ENCODE measurements at places on chromosomes 2 and 18.

GRCh38 chr2:234172066-234172465 is 121.6 kb downstream of the SPP2 start:
- DNase-seq = no peak

DNA sequence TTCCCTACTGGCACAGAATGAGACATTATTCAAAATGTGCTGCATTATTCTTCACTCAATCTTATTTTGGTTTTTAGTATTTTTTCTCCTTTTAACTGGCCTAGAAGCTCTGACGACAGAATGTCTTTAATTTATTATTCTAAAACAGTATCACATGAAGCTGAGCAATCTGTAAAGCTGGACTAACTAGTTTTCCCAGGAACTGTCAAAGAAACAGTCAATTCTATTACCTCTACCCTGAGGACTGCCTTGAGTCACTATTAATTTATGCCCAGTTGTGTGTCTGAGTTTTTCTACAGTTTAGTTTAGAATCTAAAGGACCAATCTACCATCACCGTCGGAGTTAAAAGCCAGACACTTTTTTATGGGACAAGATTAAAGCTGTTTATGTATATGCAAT is 31.6 kb downstream of the MBD2 start:
- DNase-seq = no peak

GRCh38 chr2:229993236-229993635 is 70.9 kb downstream of the FBXO36 start:
- no peak for DNase-seq

- no peak for DNase-seq
These were observed 933.2 kb downstream of the TRIB2 start for GRCh38 chr2:13649918-13650317.

- no peak for DNase-seq
These were observed 624 bp downstream of the ZNF516 start for GRCh38 chr18:76494231-76495005.

- DNase-seq = no peak
These were observed 121.2 kb downstream of the SMAD7 start for GRCh38 chr18:48829443-48830149.

GRCh38 chr2:29448096-29448688 is 333.0 kb downstream of the CLIP4 start:
- DNase-seq = no peak

- no peak for DNase-seq
These were observed 93.5 kb upstream of the STK39 start for GRCh38 chr2:168340931-168341330.

DNA sequence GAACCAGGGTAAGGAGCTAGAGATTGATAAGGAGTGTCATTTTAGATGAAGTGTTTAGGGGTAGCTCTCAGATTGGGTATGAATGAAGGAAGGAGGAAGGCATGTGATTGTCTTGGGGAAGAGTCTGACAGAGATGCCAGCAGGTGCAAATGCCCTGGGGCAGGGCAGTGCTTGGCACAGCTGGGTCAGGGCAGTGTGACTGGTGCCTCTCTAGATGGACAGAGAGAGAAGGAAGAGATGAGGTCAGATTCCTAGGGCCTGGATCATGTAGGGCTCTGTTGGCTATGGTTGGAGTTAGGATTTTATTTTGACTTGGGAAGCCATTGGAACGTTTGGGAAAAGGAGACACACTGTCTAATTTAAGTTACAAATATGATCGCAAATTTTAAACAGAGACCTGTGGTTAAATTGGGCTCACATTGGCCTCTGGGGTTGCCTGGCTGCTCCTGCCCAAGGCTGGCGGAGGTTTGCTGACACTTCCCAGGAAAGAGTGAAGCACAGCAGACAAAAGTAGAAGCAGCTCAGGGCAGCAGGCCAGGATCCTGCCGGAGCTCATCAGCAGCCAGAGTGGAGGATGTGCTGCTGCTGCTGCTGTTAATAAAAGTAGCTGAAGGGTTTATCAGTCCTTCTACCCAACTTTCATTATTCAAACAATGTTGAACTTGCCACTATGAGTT is 32.7 kb upstream of the FHL2 start:
- DNase-seq = no peak

DNA sequence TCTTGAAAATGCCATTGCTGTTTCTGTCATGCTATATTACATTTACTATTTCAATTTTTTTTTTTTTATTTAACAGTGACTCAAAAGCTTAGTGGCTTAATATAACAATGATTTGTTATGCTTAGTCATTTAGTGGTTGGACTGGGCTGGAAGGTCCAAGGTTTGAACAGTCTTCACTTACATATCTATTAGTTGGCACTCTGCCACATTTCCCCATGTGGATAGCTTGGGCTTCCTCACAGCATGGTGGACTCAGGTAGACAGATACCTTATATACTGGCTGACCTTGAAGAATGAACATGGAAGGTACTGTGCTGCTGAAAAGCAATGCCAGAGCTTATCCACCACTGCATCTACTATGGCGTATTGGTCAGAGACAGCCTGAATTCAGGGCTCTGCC is 909.5 kb upstream of the SOX11 start:
- DNase-seq = no peak

GRCh38 chr2:28523902-28524301 is 28.0 kb downstream of the PLB1 start:
- no peak for DNase-seq

DNA sequence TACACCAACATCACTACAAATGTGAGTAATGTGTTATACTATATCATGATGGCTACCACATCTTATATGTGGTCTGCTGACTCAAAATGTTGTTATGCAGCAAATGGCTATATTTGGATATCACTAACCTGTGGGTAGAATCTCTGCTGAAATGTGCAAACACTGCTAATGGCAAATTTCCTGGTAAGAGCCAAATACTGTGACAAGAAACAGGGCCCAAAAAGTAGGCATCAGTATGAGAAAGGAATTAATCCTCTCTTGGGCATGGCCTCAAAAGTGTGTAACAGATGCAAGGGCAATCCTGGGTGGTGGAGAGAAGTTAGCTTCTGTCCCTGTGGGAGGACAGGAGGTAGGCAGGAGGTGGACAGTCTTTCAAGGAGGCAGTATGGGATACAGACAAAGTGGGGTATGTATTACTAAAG is 13.3 kb downstream of the ATF2 start:
- DNase-seq = no peak

GRCh38 chr18:58529714-58530354 is 99.1 kb downstream of the ALPK2 start:
- peak; percentile 48 for DNase-seq

DNA sequence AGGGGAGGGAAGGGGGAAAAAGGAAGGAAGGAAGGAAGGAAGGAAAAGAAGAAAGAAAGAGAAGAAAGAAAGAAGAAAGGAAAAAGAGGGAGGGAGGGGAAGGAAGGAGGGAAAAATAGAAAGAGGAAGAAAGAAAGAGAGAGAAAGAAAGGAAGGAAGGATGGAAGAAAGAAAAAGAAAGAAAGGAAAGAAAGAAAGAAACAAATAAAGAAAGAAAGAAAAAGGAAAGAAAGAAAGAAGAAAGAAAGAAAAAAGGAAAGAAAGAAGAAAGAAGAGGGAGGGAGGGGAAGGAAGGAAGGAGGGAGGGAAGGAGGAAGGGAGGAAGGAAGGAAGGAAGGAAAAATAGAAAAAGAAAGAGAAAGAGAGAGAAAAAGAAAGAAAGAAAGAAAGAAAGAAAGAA is 315.8 kb upstream of the PIK3C3 start:
- no peak for DNase-seq

DNA sequence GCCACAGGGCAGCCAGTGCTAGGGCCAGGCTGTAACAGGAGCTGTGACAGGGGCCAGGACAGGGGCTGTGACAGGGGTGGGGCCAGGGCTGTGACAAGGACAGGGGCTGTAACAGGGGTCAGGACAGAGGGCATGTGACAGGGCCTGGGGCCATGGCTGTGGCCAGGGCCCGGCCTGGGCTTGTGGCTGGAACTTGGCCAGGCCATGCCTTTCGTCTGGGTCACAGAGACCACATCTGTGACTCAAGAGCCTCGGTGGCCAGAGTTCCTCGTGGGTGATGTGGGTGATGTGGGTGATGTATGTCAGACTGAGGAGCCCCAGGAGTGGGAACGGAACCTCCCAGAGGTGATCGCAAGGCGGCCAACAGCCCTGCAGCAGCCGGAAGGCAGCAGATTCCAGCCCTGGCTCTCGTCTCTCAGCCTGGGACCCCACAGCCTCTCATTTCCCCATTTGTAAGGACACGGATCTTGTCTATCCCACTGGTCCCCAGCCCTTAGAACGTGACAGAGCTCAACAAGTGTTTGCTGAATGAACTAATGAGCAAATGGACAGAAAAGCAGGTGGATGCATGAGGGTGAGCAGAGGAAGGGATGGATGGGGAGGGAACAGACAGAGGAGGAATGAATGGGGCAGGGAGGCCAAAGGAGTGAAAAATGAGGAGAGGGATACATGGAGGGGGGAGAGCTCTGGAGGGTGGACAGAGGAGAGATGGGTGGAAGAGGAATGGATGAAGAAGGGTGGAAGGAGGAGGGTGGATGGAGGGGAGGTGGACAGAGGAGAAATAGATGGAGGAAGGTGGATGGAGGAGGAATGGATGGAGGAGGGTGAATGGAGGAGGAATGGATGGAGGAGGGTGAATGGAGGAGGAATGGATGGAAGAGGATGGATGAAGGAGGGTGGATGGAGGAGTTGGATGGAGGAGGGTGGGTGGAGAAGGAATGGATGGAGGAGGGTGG is 17.3 kb downstream of the ESPNL start:
- DNase-seq = no peak

- DNase-seq = no peak
These were observed 1083.8 kb upstream of the NRXN1 start for GRCh38 chr2:52115750-52116149.

DNA sequence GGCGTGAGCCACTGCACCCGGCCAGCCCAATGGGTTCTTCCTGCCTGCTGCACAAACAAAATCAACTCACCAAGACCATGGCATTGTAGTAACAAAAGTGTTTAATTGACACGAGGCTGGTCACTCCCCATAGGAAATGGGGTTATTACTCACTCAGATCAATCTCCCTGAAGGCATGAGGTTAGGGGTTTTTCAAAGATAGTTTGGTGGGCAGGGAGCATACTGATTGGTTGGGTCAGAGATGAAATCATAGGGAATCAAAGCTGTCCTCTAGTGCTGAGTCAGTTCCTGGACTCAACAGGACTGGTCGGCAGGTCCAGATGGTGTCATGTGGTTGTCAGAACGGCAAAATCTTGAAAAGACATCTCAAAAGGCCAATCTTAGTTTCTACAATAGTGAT is 122.1 kb downstream of the TMEM17 start:
- no peak for DNase-seq

GRCh38 chr2:97359861-97360584 is 229.7 kb downstream of the ANKRD36B start:
- no peak for DNase-seq

DNA sequence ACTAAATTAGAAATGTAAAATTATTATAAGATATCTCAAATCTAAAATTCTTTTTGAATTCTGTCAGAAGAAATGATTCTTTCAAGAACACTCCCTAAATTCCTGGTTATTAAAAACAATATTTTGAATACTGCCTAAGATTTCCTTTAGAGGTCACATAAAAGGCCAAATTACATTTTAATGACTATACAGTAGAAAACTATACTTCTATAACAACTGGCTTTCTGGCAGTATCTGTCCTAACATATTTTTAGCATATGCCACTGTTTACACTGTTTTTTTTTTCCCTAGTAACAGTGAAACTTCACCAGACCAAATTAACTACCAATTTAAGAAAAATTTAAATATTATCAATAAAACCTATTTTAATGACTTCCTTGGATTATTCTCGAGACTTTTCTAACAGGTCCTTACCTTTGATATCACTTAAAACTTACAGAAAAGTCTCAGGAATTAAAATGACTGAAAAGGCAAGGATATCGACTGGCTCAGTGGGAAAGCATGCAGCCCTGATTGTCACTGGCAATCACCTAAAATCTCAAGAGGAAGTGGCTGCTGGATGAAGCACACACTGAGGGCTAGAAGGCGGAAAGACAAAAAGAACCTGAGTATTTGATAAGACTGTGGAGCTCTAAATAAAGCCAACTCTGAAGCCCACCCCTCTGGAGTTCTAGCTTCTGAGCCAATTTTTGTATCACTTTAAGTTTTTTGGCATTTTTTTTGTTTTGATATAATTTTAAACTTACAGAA is 59.6 kb downstream of the SPIRE1 start:
- no peak for DNase-seq
